Non-pigmented ciliary epithelial cell (primary cell): ENCODE measurements at places on chromosomes 12 and 14.

GRCh38 chr12:55829967-55830600 is 697 bp upstream of the DNAJC14 start:
- no peak for DNase-seq

DNA sequence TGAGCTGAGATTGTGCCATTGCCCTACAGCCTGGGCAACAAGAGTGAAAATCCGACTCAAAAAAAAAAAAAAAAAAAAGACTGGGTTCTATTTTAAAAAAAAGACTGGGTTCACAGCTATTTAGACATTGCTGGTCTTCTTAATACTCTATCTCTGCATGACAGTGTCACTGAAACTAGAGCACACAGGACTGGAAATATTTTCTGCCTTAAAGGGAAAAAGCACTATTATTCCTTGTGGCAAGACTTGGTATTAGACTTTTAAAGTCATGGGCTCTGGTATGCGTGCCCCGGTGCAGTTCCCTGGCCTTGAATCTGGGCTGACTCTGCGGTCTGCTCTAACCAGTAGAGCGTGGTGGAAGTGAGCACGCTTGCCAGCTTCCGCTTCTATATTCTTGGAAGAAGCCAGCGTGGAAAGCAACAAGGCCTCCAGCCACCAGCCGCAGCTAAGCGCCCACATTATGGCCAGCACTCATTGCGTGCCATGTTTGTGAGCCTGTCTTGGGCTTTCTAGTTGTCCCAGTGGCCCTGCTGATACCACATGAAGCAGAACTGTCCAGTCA is 31.3 kb downstream of the PRKAB1 start:
- DNase-seq = no peak

- no peak for DNase-seq
Observed at GRCh38 chr12:130922511-130922953, 31.2 kb upstream of the ADGRD1 start.

GRCh38 chr12:12600659-12601058 is 11.0 kb upstream of the CREBL2 start:
- DNase-seq = no peak

DNA sequence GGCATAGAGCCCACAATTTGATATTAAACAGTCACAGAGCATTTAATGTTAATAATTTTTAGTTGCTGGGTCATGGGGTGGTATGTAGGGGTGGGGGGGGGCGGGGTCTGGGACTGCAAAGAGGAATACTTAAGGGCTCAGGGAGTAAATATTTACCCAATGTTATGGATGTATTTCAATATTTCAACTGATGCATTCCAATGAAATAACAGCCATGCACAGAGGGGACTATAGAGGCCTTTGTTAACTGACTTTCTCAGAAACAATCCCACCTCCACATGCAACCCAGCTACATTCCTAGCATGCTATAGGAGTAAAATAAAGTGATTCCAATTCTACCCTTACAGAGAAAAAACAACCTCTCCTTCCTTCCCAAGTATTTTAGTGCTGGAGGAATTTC is 7.9 kb upstream of the BBS10 start:
- no peak for DNase-seq

GRCh38 chr12:57775563-57776246 is 3.3 kb downstream of the EEF1AKMT3 start:
- DNase-seq = no peak

- no peak for DNase-seq
Observed at GRCh38 chr14:61250063-61250462, 31.1 kb downstream of the TMEM30B start.

DNA sequence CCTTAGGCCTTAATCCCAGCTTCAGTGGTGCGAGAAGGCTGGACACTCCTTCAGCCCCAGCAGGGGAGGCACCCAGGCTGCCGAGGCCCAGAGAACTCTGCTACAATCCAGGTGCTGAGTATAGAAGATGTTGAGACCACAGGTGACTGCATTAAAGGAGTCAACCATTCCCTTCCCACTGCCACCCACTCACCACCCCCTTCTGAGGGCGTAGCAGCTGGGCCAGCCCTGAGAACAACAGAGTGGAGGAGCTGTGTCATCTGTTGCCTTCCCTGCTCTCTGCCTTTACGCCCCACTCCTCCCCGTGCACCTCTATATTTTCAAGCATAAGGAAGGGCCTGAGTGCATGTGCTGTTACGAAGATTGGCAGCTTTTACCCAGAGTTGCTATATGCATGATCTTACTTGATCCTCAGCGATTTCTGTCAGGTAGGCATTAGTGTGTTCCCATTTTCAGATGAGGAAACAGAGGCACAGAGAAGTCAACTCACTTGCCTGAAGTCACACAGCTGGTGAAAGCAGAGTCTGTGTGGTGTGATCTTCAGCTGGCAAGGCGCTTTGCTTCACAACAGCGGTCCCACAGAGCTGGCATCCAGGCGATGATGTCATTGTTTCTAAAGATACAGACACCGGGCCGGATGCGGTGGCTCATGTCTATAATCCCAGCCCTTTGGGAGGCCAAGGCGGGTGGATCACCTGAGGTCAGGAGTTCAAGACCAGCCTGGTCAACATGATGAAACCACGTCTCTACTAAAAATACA is 46.7 kb downstream of the RIN3 start:
- DNase-seq = no peak

DNA sequence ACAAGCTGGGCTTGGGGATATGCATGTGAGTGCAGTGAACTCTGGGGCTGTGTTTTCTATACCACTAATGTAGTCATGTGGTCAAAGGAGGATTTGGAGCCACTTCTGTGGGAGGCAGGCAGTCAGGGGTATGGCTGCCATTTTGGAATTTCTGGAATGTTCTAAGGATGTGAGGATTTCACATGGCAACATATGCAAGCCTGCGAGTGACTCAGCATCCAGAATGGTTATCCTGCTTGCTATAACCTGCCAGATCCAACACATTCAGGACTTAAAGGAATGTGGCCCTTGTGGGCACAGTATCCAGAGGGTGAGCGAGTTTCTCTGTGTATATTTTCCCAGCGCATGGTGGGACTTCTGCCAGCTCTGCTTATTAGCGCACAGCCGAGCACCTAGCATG is 249.2 kb upstream of the PWP1 start:
- peak; percentile 70 for DNase-seq

DNA sequence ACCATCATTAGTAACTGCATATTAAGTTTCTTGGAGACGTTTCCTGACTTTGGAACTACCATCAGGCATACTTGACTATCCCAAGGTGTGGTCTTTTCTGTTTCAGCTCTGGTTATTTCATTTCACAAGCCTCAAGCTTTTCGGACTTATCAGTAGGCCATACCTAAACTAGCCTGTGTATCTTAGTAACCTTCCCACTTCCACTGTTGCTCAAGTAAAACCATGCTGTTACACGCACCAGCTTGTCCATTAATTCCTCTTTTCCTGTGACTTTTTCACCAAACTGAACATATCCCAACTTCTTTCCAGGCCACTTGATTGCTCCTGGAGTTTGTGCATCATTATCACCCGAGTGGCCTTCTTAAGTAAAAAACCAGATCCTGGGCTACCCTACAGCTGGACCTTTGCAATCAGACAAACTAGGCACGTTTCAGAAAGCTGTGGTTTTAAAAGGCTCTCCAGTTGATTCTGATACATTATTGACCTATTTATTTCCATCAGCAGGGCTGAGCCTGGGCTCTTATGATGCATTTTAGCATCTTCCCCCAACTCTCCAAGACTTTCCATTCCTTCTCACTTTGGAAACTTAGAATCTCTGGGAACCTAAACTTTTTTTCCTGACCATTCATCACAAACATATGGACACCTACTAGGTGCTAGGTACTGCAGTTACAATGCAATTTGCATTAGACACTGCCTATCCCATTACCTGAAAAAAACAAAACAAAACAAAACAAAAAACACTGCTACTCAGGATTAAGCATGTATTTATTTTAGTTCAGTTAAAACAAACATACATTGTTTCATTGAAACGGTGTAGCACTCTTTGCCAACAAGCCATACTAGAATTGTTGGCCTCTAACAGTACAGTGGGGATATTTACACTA is 14.9 kb downstream of the SLC38A2 start:
- no peak for DNase-seq

GRCh38 chr14:95463171-95463901 is 53.1 kb downstream of the SYNE3 start:
- no peak for DNase-seq

GRCh38 chr12:125202421-125202820 is 137.2 kb downstream of the AACS start:
- no peak for DNase-seq

- DNase-seq = peak; percentile 91
Observed at GRCh38 chr12:64560396-64561301, 49.6 kb upstream of the RASSF3 start.

GRCh38 chr12:120376009-120376408 is 7.0 kb upstream of the MSI1 start:
- DNase-seq = no peak

- DNase-seq = no peak
Observed at GRCh38 chr12:47147739-47148138, 68.0 kb upstream of the AMIGO2 start.

DNA sequence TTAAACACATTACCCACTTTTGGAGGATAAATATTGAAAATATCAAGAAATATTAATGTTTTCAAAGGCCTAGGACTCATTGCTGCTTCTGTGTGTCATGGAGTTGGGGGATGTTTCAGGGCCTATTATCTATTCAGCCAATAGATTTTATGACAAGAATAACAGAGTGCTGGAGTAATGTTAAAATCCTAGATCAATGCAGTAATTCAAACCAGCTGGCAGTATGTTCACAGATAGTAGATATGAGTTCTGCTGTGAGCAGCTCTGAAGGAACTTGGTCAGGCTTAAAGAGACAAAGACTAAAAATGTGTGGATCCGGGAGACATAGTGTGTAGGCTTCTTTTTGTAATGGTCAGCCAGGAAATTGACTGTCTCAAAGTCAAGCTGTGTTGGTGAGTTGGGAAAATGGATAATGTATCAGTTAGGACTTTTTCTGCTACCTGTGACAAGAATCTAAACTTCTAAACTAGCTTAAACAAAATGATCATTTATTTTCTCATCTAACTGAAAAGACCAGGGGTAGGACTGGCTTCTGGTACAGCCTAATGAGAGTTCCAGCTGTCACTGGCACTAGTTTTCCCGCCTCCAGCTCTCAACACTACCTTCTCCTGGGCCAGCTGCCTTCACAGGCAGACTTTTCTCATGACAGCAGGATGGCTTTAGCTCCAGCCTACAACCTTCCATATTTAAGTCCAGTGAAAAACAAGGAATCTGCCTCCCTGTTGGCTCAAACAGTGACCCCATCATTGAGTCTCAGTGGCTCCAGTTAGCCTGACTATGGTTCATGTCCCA is 16.3 kb upstream of the POLR3B start:
- no peak for DNase-seq

DNA sequence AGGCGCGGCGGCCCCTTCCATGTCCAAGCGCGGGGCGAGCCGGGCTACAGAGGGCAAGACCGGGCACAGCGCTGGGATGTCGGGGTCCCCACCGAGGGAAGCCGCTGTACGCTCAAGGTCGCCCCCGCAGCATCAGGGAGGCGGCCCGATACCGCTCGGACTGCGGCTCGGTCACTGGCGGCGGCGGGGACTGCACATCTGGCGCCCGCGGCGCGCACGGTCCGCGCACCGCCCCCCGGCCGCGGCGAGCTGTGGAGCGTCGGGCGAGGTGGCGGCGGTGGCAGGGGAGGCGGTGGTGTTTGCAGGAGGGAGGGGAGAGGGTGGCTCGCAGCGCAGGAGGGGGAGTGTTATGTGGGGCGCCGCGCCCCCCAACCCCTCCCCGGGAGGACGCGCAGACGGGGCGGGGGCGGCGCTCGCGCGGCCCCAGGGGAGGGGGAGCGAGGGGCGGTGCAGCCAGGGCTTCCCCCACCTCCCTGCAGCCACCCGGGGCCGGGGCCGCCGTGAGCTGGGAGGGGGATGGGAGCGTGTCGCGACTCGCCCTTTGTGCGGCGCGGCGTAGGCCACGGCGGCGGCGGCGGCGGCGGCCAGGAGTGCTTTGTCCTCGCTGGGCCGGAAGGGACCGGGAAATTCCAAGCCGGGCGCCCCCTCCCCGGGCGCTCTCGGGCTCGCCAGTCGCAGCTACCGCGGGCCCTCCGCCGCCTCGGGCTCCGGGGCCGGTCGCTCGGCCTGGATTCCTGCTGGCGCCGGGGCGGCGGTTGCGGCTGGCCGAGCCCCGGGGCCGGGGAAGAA is at the start of gene NUAK1:
Gene NUAK1, minus strand, starts transcription at position 322 of the 789 bp plus-strand sequence. Its CDS starts 301 bp downstream, at position 21.
- no peak for DNase-seq

- no peak for DNase-seq
Observed at GRCh38 chr14:91414475-91414833, 3.2 kb downstream of the CCDC88C start.
